Breast epithelium (tissue), 4 donors: ENCODE measurements at places on chromosomes 3 and 15. TPM values are rescaled to one million over a fixed set of nuclear protein-coding genes. Genes with fewer than 3 reads are reported as not detected.
A peak's percentile ranks its signal among the peaks of the same experiment; 100 is the strongest.

DNA sequence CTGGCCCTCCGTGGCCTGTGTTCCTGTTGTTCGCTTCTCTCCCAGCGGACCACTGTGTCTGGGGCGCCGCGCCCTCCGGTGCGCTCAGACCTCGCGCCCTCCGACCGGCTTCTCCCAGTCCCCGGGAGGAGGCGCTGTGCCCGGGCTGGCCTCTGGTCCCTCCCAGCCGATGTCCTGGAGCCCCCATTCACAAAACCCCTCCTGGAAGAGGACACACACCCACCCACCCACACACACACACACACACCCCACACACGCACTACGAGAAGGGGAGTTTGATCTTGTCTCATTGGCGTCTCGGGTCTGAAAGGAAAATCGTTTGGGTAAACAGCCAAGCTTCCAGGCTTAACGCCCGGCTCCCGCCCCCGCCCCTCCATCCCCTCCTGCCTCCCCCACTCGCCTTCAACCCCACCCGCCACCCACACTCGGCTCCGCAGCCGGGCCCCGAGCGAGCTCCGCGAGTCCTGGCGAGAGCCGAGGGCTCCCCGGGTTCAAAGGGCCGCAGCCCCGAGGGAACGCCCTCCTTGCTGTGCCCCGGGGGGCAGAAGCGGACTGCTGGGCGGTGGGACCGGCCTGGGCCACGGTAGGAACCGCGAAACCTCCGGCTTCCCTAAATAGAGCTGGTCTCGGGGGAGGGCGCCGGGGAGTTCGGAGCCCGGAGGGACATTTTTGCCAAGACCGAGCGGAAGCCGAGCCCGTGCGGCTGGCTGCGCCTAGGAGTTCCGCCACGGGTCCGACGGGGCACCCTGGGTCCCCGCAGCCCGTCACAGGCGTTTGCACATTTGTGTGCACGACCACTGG, 23.6 kb downstream of the NR2F2 start:
- no peak for DNase-seq

DNA sequence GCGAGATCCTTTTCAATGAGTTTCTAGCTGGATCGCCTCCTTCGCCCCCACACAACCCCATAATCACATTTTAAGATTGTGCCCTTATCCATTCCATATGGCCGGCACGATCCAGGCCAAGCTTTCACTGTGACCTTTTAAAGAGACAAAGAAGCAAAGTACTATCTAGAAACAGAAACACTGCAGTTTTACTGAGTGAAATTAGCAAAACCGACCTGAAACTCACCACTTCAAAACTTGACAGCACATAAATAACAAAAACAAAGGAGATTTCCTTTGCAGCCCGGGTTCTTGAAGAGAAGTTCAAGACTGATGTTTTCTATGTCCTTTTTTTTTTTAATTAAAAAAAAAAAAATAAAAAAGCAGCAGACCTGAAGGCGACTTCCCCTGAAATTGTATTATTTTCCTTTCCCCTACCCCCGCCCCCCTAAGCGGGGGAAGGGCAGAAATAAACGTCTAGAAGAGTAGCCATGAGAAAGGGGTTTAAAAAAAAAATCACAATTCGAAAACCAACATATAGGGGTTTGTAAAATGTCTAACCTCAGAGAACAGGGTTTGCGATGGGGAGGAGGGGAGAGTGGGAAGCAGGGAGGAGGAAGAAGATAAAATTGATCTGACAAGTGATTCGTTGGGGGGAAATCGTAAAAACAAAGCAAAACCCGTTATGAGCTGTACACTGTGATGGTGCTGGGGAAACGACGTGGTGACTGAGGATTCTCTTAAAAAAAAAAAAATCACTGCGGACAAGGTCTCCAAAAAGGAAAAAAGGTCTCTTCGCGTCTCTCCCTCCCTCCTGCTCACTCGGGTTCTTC, 1.5 kb downstream of the SATB1 start:
- no peak for DNase-seq

GRCh38 chr3:139251529-139251928, 92.3 kb upstream of the MRPS22 start:
- no peak for DNase-seq

- no peak for DNase-seq
These were observed 117.9 kb downstream of the TLE3 start for GRCh38 chr15:69979783-69980182.

- DNase-seq, result peak; percentile 51
These were observed 40.9 kb upstream of the MRPL3 start for GRCh38 chr3:131543714-131544113.

- DNase-seq, result no peak
These were observed 13.2 kb upstream of the SLC6A6 start for GRCh38 chr3:14389166-14389606.

- DNase-seq, result no peak
These were observed 43.1 kb upstream of the ALDH1A3 start for GRCh38 chr15:100836501-100836900.

- no peak for DNase-seq
These were observed 13.9 kb downstream of the UPK1B start for GRCh38 chr3:119187266-119187665.

DNA sequence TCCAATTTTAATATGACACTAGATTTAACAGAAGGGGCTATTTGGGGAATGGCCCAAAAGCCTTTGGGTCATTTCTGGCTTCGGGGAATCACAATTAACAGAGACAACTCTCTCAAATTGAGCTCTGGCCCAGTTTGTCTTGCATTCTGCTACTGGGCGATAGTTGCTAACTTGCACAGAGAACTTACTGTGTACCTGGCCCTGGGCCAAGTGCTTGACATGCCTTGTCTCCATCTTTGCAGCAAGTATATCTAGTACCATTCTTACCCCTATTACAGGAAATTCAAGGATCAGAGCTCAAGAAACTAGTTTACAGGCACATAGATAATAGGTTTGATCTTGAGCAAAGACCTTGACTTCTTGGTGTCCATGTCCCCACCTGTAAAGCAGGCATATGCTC, 175.7 kb downstream of the TMEM108 start:
- DNase-seq, result no peak

GRCh38 chr15:100034191-100034590, 301.0 kb upstream of the LYSMD4 start:
- DNase-seq, result no peak

GRCh38 chr15:50997371-50998051, 89.0 kb downstream of the AP4E1 start:
- DNase-seq, result no peak

GRCh38 chr15:82298520-82298919, 35.9 kb downstream of the SAXO2 start:
- no peak for DNase-seq

- DNase-seq, result no peak
These were observed 286.0 kb upstream of the SUCLG2 start for GRCh38 chr3:67940210-67940952.

GRCh38 chr3:185076219-185076618, 76.6 kb downstream of the C3orf70 start:
- no peak for DNase-seq

CX3CR1 gene
- 1.3 TPM for total RNA-seq

IL12A gene
- not detected for total RNA-seq

SLC28A2 gene
- not detected for total RNA-seq

PTX3 gene
- 36.9 TPM for total RNA-seq

PPP1R14D gene
- 1.3 TPM for total RNA-seq

KIF7 gene
- total RNA-seq, result 10.1 TPM

HHATL gene
- not detected for total RNA-seq

TICRR gene
- 0.15 TPM for total RNA-seq
